ENCODE measurements at places on chromosomes 16 and 17.

GRCh38 chr17:45784741-45785479, 790 bp downstream of the CRHR1 start:
- DNase-seq: no peak

GRCh38 chr17:38851434-38851833, 2.1 kb downstream of the RPL23 start:
- DNase-seq: no peak

DNA sequence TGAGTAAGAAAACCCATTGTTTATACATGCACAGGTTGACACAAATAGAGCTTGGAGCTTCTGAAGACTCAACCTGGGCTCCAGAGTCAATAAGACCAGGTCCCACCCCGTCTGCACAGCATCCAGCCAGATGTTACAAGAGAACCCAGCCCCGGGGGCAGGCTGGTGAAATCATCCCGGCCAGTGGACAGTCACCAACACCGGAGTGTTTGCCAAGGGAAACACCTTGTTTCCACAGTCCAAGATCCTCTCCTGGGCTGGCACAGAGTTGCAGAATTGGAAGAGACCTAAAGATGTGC, 90.3 kb downstream of the RAB11FIP4 start:
- DNase-seq: no peak

GRCh38 chr16:56102906-56103305, 88.4 kb upstream of the GNAO1 start:
- DNase-seq: no peak

DNA sequence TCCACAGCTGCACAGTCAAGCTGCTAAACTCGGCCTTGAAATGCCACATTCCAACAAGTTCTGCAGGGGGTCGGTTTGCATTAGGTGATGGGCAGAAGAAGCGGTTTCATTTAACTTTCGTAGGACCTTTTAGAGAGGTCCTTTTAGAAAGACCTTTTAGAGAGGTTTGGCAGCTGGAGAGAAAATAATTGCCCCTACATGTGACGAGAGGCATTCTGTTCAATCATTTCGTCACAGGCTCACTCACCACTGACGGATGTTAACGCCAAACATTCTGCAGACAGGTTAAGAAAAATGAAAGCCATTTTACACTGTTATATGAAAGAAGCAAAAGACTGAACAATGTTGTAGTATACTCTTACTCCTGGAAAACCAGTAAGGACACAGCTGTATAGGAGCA, 76.5 kb upstream of the ZNF423 start:
- no peak for DNase-seq

GRCh38 chr17:50946891-50947781, 81.0 kb upstream of the TOB1 start:
- DNase-seq: no peak
